ENCODE measurements at places on chromosomes 7 and 10. TPM values are rescaled to one million over a fixed set of nuclear protein-coding genes. Genes with fewer than 3 reads are reported as not detected.

DNA sequence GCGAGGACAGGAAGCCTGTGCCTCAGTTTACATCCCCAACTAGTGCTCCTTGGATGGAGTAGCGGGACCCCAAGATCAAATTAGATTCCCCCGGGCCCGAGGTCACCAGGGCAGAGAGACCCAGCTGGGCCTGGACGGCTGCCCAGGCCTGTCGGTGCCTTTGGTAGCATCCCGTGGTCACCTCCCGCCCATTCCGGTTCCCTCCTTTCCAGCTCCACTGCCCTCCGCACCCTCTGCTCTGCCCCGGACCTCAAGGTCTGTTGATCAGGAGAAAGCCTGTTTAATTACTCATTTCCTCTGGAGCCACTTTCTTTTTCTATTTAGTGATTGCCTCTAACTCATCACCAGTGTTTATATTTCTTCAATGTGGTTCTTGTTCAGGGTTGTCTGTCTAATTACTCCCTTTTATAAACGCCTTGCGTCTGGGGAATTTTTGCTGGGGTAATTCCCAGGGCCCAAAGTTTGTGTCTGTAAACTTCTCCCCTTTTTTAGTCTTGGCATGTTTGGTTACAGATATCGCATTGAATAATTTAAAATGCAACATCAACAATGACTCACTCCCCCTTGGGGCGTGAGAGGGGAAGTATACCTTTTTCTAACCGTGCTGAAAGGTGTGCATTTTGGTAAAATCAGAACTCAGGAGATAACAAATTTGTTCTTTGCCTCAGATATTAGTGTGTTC lies 1.9 kb downstream of the FOXK1 start:
- DNase-seq: peak; percentile 84

- no peak for DNase-seq
These were observed 426.4 kb downstream of the PHTF2 start for GRCh38 chr7:78224923-78225322.

DNA sequence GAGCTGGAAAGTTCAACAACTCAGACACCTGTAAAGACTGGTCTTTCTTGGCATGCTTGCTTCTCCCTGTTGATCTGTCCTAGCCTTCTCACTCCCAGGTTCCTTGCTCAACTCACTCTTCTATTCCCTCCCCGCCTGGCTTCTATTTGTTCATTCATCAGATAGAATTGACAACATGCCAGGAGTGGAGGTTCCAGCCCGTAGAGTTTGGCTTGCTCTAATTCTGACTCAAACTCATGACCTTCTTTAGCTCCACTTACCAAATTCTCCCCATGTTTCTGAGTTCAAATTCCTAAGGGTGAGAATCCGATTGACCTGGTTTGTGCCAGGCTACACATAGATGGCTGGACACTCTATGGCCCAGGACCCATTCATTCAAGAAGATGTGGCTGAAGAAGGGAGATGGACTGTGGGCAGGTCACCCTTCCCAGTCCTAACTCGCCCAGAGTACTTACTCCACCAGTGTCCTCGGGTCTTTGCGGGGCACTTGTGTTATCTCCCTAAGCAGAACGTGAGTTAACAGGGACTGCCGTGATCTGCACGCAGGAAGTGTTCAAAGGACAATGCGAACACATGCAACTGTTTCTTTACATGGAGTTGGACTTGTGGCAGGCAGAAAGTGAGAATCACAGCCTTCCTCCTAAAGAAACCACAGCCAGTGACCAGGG lies 4.0 kb upstream of the TMEM236 start:
- no peak for DNase-seq

DNA sequence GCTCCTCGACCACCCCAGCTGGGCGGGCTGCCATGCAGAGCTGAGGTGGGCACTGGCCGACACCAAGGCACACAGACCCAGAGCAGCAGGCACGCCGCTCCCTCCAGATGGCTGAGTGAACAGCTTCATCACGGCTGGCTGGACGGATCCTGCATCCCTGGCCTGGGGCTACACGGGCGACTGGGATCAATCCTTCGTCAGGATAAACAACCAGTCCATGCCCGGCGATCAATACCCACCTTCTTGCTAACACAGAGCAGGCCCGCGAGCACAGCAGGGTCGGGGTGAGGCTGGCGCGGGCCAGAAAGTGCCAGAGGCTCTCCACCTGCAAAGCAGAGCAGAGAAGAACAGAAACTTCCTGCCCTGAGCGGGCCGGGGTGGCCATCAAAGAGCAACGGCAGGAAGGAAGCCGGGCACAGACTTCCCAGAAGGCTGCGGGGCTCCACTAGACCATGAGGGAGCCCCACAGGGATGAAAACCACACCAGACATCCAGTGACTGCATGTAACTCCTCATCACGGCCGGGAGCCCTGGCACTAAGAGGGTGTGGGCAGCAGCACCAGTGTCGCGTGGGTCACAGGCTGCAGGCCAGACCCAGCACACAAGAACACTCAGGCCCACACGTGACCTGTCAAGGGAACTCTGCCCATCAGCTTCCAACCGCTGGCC lies 166.4 kb downstream of the MAD1L1 start:
- no peak for DNase-seq

GRCh38 chr7:82723411-82723810 lies 279.8 kb upstream of the CACNA2D1 start:
- no peak for DNase-seq

- no peak for DNase-seq
These were observed 31.2 kb downstream of the FOXK1 start for GRCh38 chr7:4713183-4713784.

GRCh38 chr7:713488-714230 lies 12.8 kb upstream of the DNAAF5 start:
- DNase-seq: no peak

- DNase-seq: no peak
These were observed 181.4 kb downstream of the GNAT3 start for GRCh38 chr7:80330434-80330833.

DNA sequence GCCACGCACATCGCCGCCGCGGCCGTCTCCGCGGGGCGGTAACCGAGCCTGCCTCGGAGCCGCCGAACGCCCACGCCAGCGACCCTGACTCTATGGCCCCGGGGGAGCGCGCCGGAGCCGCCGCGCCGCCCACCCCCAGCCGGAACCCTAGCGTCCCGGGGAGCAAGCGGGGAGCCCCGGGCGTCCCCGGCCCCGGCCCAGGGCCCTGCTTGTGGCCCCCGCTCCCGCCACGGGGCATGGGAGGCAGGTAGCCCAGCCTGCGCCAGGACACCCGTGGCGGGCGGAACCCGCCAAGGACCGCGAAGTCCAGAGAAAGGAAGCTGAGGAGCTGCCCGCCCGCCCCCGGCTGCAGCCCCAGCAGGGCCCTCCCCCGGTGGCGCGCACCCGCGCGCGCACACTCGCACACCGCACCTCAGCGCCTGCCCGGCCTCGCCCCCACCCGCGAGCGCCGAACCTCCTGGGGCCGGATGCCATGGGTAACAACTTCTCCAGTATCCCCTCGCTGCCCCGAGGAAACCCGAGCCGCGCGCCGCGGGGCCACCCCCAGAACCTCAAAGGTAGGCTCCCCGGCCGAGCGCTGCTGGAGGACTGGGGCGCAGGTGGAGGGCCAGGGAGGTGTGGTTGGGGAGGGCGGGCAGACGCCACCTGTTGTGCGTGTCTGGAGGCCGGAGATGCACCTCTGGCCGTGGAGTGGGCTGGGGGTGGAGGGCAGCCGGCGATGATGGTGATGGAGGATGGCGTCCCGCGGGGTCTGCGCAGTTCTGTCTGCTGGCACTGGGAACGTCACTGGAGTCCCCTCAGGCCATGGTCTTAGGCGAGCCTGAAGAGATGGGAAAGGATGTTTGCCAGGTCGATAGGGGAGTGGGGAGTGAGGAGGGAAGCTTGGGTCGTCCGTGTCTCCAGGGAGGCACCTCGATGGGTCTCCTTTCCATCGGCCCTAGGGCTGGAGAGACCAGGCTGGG lies 692 bp downstream of the NEURL1 start:
- DNase-seq: no peak

DNA sequence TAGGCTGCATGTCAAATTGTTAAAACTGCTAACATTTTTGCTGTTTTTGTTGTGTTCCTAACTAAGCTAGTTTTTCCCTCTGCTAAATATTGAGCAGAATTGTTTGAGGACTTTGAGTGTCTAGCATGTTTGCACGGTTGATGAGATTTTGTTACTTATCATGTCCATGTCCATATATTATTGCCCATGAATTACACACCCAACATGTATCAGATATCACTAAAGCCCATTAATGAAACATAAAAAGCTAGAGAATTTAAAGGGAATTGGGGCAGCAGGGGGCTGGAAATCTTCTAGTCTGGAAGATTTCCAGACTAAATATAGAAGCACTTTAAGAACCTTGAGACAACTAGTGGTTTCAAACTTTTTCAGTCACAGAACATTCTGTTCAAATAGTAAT lies 197.7 kb downstream of the SNX10 start:
- DNase-seq: no peak

DNA sequence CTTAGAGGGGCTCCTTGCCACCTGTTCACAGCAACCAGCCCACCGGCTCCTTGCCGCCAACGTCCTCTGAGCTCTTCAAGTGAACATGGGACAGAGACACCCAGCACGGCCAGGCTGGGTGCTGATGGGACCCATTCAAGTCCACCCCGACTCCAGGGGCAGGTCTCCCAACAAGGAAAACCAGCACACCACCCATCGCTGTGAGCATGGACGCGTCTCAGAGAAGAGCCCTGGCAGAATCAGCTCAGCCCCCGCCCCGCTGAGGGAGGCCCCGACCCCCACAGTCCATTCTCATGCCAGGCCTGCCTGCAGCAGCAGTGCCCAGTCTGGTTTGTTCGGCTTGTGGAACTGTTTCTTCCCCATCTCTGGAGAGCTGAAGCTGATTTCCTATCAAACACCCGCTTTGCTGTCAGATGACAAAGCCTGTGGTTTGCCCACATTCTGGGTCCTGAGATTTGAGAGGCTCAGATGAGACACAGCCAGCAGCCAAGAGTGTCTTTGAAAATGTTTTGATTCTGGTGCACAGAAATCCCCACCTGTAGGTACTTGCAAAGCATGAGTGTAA lies 216.6 kb downstream of the ZMYND11 start:
- DNase-seq: no peak

GRCh38 chr10:75201793-75202307 lies 8.7 kb upstream of the VDAC2 start:
- DNase-seq: no peak

DNA sequence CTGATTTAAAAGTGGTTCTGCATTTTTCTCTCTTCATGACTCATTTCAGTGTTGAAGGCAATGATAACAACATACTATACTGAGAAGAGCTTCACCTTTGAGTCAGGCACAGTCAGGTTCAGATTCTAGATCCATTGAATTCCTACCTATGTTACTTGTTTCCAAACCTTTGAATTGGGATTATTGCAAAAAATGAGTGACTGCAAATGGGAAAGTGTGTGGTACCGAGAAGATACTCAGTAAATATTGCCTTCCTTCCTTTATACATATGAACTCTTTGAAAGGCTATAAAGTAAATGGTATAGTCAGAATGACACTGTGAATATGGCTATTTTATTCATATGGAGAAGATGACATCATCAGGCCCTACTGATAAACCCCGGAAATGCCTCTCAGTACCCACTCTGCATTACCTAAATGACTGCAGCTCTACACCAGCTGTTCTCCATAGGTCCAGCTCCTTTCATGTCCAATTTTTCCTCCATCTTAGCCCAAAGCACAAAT lies 66.7 kb upstream of the FGL2 start:
- DNase-seq: no peak

- DNase-seq: no peak
These were observed 654.8 kb downstream of the LRMDA start for GRCh38 chr10:76086170-76086760.

GRCh38 chr7:159068488-159068811 lies 76.2 kb downstream of the VIPR2 start:
- peak; percentile 13 for DNase-seq

GRCh38 chr7:133292631-133293030 lies 39.8 kb downstream of the EXOC4 start:
- DNase-seq: no peak

DNA sequence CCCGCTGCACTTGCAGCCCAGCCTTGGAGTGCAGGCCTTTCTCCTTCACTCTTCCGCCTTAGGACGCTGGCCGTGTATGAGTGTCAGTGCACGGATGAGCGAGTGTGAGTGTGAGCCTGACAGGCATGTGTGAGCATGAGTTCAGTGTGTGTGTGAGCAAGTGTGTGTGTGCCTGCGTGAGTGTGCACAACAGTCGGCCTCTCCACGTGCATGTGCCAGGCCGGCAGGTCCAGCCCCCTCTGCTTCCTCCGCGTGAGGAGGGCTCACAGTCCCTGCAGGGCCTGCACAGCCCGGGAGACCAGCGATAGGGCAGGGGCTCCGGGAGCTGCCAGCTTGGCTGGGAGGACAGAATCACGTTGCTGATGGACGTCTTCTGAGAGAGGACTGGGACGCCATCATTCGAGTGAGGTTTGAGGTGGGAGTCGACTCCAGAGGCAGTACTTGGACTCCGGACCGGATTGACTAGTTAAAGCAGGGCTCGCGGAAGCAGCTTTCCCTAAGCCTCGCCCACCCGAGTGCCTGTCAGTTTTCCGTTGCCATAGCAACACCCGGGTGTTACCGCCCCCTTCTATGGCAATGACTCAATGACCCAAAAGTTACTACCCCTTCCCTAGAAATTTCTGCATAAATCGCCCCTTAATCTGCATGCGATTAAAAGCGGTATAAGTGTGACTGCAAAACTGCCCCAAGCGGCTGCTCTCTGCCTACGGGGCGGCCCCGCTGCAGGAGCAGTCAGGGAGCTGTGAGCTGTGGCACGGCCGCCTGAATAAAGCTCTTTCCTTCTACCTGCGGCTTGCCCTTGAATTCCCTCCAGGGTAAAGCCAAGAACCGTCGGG lies 19.6 kb upstream of the CFAP46 start:
- DNase-seq: peak; percentile 83

GRCh38 chr7:159017741-159018140 lies 126.9 kb downstream of the VIPR2 start:
- no peak for DNase-seq

DNA sequence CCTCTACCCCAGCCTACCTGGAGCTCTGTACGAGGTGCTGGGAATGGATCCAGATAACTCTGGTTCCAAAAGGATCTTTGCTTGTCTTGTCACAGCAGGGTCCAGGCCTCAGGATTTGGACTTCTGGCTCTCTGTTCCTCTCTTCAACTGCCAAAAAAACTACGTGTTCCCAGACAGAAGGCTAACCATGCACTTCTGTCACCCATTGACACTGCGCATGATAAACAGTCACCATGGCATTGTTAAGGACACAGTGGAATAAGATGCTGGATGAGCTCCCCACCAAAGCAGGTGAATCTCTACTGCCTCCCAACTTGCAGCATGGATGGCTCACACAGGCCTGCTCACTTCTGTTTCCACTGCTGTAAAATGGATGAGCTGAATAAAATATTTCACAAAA lies 637.9 kb downstream of the TNS3 start:
- no peak for DNase-seq

ABCB4 gene
- not detected for total RNA-seq

PPIA gene
- total RNA-seq: 1,298 TPM

SOSTDC1 gene
- 1.1 TPM for total RNA-seq

GBX1 gene
- not detected for total RNA-seq

AKR1B1 gene
- total RNA-seq: 58.0 TPM

FAM131B gene
- not detected for total RNA-seq

MGMT gene
- 28.1 TPM for total RNA-seq
